Left renal cortex interstitium (tissue), 4 donors: ENCODE measurements at places on chromosomes 7 and 10. TPM values are rescaled to one million over a fixed set of nuclear protein-coding genes. Genes with fewer than 3 reads are reported as not detected.

DNA sequence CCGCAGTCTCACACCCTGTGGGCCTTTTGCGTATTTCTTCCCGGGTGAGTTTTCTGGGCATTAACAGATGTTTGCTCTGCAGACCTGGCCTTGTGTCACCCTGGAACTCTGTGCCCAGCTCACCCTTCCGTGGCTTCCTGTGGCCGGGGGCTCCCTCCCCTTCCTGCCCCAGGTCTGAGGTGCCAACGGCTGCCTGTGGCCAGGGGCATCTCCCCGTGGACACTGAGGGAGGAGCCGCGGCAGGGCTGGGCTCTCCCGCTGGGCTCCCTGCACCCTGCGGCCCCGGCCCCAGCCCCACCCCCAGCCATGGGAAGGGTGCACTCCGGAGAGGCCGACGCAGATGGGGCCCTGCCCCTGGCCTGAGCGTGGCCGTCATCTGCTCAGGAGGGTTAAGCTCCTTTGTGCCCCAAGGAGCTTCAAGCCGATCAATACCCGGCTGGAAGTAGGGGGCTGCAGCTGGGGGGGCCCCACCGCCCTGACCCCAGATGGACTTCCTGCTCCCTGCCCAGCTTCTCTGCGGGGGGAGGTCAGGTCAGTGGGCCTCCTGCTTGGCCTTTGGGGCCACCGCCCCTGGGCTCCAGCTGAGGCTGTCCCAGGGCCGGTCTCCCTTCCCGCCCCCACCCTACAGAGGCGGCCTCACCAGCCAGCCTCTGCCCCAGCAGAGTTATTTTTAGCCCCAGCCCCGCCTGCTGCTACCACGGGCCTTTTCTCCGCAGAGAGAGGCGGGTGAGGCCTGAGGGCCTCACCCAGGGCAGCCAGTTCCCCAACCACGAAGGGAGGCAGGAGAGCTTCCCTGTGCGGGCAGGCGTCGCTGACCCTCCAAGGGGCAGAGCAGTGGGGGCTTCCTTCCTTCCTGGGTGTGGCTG lies 24.2 kb downstream of the PWWP2B start:
- DNase-seq, result no peak

- no peak for DNase-seq
These were observed 212.6 kb upstream of the FRMD4A start for GRCh38 chr10:14543046-14543903.

DNA sequence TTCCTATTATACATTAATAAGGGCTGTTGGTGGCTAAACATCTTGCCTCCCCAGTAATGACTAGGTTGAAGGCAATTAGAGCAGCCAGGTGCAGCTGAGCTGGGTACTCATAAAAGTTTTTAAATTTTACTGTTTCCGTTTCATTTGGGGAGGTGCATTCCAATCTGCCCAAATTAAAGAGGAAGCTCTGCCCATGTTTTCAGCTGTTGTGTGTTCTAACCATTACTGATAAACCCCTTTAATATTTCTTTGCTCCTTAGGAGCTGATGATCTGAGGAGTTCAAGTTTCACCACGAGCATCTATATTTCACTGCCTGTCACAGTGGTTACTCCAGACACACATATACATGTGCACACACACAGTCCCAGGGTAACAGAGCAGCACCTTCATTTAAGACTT lies 94.4 kb downstream of the JAZF1 start:
- DNase-seq, result no peak

- DNase-seq, result no peak
These were observed 1.0 kb upstream of the CROT start for GRCh38 chr7:87344446-87344845.

The TMEM270 gene
- polyA plus RNA-seq, result not detected

DNA sequence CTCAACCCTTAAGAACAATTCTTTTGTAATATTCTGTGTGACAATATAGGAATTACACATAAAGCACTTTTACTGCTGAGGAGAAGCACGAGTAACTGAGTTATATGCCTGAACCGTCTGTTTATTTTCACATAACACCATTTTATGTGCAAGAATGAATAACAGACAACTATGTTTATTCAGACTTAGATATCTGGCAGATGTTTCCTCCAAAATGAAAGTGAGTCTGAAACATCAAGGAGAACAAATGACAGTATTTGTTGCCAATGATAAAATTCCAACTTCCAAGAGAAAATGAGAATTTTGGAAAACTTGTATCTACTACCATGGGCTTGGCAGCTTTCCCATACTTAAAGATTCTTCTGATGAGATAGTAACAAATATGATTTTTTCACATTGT lies 51.4 kb downstream of the DNMBP start:
- no peak for DNase-seq

The ADAMTS14 gene
- 1.5 TPM for polyA plus RNA-seq

DNA sequence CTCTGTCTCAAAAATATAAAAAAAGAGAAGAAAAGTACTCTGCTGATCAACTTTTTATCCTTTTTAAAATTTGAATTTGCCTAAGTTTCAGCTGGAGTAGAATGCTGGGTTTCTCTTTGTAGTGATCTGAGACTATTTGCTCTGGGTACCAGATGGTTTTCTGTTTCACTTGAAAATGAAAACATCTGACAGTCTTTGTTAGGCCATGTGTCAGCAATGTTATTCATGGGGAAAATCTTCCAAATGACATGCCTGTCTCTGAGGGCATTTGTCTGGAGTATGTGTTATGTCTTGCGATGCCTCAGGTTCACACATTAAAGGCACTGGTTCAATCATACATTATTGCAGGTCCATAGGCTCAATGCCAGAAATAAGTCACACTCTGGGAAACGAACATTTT lies 175.3 kb upstream of the TMEM229A start:
- DNase-seq, result no peak

DNA sequence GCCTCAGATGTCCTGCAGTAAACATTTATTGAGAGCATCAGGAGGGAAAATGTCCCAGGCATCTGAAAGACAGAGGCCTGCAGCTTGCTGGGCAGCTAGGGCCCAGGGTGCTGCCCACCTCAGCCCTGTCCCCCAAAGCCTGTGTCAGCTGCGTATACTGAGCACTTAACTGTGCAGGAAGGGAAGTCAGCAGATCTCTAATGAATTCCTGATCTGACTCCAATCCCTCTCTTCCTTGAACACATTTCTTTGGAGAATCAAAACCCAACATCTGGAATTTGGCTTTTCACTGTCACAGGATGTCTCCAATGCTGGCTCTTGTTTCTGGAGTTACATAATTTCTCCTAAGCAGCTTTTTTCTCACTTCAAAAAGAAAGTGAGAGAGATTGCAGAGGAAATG lies 364.7 kb upstream of the NFE2L3 start:
- no peak for DNase-seq

The OR13A1 gene
- not detected for polyA plus RNA-seq

DNA sequence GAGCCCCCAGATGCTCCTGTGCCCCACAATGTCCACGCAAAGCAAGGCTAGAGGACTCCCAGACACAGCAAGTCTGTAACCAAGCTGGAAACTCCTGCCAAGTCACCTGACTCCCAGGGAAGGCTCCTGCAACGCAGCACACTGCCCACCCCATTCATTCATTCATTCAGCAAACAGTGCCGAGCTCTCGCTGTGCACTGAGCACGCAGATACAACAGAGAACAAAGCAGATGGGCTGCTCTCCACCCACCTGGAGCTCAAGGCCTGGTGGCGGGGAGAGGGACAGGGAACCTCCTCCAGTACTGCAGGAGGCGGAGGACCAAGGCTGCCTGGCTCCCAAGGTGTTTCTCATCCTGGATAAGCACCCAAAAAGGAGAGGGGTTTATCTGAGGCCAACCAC lies 8.6 kb downstream of the KCNH2 start:
- no peak for DNase-seq

- DNase-seq, result no peak
These were observed 600 bp upstream of the DBNL start for GRCh38 chr7:44043902-44044301.

The SPDYE9 gene
- polyA plus RNA-seq, result 0.13 TPM
